ENCODE measurements at places on chromosomes 6 and 20.

DNA sequence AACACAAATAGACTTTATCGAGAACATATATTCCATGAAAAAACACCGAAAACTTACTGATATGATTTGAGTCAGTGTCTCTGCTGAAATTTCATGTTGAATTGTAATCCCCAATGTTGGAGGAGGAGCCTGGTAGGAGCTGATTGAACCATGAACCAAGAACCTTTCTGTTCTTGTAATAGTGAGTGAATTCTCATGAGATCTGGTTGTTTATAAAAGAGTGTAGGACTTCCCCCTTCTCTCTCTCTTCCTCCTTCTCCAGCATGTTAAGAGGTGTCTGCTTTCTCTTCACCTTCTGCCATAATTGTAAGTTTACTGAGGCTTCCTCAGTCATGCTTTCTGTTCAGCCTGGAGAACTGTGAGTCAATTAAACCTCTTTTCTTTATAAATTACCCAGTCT is 1289.3 kb upstream of the CITED2 start:
- no peak for DNase-seq

DNA sequence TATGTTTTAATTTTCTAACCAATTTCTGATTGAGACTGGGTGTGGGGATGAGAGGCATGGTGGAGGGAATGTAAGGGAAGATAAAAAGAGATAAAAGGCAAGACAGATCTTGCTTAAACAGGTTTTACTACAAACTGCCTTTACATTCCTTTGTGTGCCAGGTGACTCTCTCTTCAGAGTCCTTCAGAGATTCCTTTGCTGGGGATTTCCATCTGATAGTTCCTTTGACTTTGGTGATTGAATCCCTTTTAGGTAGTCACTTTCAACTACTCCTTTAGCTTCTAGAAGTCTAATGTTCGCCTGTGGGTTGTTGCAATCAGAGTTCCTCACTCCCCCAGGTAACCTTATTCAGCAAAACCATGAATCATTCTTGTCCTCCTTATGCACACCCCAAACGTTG is 283.3 kb upstream of the MANEA start:
- DNase-seq: no peak

DNA sequence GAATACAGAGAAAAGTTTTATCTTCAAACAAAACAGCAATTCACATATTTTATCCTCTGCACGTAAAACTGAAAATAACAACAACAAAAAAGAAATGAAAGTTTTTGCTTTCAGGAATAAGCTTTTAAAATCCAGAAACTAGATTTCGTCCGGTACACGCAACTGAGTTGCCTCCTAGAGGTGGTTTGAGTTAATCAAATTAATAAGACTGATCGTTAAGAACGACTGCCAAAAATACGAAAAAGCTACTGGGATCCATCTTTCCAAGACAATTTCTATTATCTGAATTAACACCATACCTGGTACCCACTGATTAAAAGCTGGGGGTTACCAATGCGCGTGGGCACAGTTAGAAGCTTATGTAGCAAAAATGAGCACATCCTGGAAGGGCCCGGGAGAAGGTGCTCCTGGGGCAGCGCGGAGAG is 669 bp downstream of the PDCD2 start:
- no peak for DNase-seq

GRCh38 chr6:684831-685636 is 7.9 kb downstream of the EXOC2 start:
- peak; percentile 20 for DNase-seq

DNA sequence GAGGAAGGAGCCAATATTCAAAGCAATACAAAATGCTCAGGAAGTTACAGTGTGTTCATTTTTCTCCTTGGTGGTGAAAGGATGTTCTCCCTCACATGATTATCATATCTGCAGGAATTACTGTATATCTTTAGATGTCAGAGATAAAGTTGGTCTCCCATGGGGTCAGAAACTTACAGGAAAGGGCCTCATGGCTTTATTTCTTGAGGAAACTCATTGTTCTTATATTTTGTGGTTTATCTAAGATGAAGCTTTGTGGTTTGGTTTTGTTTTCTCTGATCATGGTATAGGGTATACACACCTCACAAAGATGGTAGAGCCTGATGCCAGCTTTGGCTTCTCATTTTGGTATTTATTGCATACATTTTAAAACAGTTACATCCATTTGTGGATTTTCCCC is 100.5 kb upstream of the STXBP5 start:
- DNase-seq: no peak

DNA sequence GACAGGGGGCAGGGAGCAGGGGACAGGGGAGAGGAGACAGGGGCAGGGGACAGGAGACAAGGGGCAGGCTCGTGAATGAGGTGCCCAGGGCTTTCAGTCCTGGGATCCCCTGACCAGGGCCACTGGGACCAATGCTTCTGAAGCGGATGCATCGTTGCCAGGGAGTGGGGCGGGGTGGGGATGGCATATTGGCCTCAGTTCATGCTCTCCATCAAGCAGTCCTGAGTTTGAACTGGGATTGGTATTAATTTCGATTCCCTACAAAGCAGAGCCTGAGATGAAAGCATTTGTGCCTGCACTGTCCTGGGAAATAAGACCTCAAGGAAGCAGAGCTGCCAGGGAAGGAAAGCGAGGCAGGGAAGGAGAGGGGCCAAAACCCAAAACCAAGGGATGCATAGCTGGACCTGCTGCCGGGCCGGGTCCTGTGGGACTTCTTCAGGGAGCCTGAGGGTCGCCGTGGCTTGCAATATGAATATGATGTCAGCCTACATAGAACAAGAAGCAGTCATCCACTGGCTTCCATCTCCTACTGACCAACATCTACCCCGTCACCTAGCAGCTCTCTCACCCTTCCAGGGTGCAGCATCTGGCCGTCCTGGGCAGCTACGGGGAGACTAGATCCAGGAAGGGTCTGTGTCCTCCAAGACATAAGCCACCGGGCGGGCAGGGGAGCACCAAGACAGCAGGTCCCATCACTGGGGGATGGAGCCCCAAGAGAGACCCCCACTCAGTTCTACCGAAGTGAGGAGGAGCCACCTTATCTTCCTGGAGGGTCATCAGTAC is 233.3 kb downstream of the SYNDIG1 start:
- DNase-seq: no peak

DNA sequence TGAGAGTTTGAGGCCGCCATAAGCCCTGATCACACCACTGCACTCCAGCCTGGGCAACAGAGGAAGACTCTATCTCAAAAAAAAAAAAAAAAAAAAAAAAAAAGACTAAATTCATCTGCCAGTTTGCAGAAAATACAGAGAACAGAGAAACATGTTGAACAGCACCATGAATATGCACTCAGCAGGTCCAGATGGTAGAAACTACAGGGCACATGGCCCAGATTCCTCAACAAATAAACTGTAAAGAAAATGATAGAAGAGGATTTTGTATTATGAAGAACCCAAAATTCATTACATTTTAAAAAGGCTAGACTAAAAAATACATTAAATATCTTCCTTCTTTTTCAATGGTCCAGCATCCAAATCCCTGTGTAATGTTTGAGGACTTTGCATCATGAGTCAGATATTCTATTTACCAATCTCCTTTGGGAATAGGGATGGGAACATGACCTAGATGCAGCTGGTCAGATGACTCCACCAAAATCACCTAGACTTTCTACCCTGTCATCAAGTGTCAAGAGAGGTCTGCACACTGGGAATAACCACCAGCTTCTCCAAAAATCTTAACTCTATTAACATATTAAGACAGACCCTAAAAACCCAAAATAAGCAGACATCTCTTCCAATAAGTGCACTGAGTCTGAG is 189.1 kb upstream of the TCF21 start:
- no peak for DNase-seq

DNA sequence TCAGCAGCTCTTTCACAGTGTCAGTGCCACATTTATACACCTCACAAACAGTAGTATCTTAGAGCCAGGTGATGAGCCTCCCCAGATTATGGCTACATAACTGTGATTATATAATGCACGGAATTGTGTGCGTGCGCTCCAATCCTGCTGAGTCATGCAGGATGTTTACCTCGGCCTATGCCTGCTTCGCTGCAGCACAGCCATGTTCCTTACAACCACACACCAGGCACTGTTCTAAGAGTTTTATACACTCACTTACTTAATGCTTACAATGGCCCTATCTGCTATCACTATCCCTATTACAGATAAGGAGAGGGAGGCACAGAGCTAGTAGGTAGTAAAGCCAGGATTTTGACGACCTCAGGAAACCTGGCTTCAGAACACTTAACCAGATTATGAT is 7.3 kb downstream of the ZKSCAN3 start:
- no peak for DNase-seq

DNA sequence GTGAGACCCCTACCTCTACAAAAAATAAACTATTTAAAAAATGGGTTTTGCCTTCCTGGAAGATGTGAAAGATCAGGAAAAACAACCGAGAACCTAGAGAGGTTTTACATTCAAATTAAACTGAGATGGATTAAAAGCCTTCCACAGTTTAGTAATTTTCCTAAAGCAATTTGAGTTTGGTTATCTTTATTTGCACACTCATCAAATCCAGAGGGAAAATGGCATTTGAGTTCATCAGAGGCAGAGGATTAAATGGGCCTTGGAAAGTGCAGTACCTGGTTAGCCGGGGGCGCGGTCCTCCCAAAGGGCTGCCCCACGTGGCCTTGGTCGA is 157.0 kb upstream of the INSM1 start:
- no peak for DNase-seq

GRCh38 chr20:18224968-18225568 is 63.3 kb upstream of the ZNF133 start:
- no peak for DNase-seq

Measured in activated T-cell treated with anti-CD3 and anti-CD28 coated beads for 24 hours (primary cell).